Lower lobe of right lung (tissue), 2 donors: ENCODE measurements at places on chromosomes 6 and 20. TPM values are rescaled to one million over a fixed set of nuclear protein-coding genes. Genes with fewer than 3 reads are reported as not detected.

Gene MAP3K5
- 32.0 TPM for total RNA-seq

Gene LY6G6C
- not detected for total RNA-seq

DNA sequence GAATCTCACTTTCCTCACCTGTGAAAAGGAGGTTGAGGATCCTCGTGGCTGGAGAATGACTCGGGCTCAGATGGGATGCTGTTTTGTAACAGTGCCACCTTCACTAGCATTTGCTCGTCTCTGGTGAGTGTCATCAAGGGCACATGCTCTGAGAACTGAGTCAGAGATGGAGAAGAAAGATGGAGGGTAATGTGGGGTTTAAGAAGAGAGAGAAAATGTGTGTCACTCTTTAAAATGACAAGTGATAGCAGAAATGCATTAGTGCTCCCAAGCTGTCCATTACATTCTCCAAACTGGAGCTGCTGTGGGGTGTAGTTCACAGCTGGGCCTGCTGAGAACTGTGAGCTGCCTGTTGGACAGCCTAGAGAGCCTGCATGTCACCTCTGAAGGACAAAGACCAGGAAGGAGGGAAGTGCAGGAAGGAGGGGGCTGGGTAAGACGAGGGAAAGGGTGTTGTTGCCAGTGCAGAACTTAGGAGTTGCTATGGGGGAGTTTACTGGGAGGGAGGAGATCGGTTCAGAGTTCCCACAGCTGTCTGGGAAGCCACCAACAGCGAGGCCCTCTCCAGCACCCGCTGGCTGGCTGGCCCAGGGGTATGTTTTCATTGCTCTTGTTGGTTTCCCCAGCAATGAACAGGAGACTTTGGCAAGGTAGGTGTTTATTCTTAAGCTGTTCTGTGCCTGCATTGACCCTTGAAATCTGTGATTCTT lies 19.8 kb downstream of the GMPR start:
- H3K27me3 ChIP-seq: no peaks in the 10 kb centered on the region
- H3K4me1 ChIP-seq: no peaks in the 10 kb centered on the region
- H3K4me3 ChIP-seq: no peak overlapping the region
- H3K27ac ChIP-seq: no peak overlapping the region
- no peaks in the 10 kb centered on the region for H3K36me3 ChIP-seq

Gene SLC32A1
- not detected for total RNA-seq

DNA sequence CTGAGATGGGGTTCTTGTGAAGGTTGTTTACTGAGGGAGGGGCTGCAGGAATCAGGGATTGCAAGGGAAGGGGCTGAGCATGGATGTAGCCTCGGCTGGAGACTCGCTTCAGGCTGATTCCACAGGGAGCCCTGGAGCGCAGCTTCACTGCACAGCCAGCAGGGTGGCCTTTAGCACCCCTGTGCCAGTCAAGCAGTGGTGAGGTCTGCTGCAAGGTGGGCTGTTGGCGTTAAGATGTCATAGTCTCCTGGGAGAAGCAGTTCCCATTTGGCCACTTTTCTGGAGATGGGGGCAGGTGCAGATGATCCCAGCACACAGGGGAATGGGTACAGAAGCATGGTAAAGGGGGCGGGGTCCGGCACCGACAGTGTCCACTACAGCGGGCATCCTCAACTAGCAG lies 126.3 kb downstream of the TOX2 start:
- H3K4me3 ChIP-seq: no peak overlapping the region
- H3K27ac ChIP-seq: no peak overlapping the region
- no peaks in the 10 kb centered on the region for H3K27me3 ChIP-seq

DNA sequence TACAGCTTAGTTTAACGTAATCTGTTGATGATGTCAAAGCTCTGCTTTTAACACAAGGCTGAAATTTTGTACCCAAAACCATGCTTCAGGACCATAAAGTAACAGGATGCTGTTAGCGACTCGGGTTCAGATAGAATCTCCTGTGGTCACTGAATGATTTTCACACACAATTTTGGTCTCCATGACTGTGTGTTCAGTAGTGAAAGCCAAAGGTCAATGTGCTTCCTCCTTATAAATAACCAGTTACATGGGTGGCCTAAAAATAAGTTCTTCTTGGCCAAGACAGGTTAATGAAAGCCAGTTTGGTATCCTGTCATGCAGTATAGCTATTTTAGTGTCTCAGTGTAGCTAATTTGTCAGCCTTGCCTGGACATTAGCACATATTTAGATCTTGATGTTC lies 19.1 kb upstream of the LOC128125822 start:
- H3K27ac ChIP-seq: no peak overlapping the region
- no peak overlapping the region for H3K4me3 ChIP-seq
- no peaks in the 10 kb centered on the region for H3K4me1 ChIP-seq
- no peaks in the 10 kb centered on the region for H3K27me3 ChIP-seq

Gene SNAI1
- total RNA-seq: 1.9 TPM

Gene MAN1A1
- total RNA-seq: 78.0 TPM

Gene TCF21
- 46.5 TPM for total RNA-seq

GRCh38 chr6:31204751-31205145 lies 34.3 kb upstream of the POU5F1 start:
- no peaks in the 10 kb centered on the region for H3K36me3 ChIP-seq
- H3K27ac ChIP-seq: peak overlapping the region; percentile 89
- no peak for DNase-seq
- H3K27me3 ChIP-seq: no peaks in the 10 kb centered on the region
- H3K4me1 ChIP-seq: peaks cover 33% of the 10 kb centered on the region
- peak overlapping the region; percentile 57 for H3K4me3 ChIP-seq

Gene MLN
- not detected for total RNA-seq

GRCh38 chr20:62365814-62366369 lies 1.2 kb downstream of the LAMA5 start:
- H3K27me3 ChIP-seq: peaks cover 11% of the 10 kb centered on the region
- H3K27ac ChIP-seq: peak overlapping the region; percentile 86
- peaks cover 5% of the 10 kb centered on the region for H3K36me3 ChIP-seq
- DNase-seq: peak; percentile 58
- H3K4me1 ChIP-seq: peaks cover 92% of the 10 kb centered on the region

Gene MCHR2
- total RNA-seq: not detected

- no peaks in the 10 kb centered on the region for H3K36me3 ChIP-seq
- H3K4me1 ChIP-seq: no peaks in the 10 kb centered on the region
- H3K4me3 ChIP-seq: no peak overlapping the region
- H3K27ac ChIP-seq: no peak overlapping the region
- no peak for DNase-seq
Observed at GRCh38 chr6:154925130-154925529, 70.0 kb upstream of the TIAM2 start.

DNA sequence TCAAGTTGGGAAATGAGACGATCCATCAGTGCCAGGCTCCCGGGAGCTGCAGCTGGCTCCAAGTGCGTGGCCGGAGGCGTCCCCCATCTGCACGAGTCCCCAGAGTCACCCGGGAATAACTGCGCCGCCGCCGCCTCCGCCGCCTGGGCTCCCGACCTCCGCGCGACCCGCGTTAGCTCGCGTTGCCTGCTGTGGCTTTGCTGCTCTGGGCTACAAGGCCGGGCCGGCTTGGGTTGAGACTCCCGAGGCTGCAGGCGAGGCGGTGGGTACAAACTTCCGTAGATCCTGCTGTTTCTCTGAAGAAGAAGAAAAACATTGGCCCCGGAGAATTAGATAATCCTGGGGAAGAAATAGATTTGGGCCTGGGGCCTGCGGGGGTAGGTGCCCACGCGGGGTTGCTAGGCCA lies 7.4 kb upstream of the LAMP5 start:
- H3K4me1 ChIP-seq: peaks cover 12% of the 10 kb centered on the region
- H3K4me3 ChIP-seq: peak overlapping the region; percentile 17
- no peaks in the 10 kb centered on the region for H3K36me3 ChIP-seq
- no peak for DNase-seq

GRCh38 chr6:45724511-45724910 lies 291.1 kb downstream of the CLIC5 start:
- H3K27ac ChIP-seq: no peak overlapping the region
- no peak overlapping the region for H3K4me3 ChIP-seq
- DNase-seq: no peak

DNA sequence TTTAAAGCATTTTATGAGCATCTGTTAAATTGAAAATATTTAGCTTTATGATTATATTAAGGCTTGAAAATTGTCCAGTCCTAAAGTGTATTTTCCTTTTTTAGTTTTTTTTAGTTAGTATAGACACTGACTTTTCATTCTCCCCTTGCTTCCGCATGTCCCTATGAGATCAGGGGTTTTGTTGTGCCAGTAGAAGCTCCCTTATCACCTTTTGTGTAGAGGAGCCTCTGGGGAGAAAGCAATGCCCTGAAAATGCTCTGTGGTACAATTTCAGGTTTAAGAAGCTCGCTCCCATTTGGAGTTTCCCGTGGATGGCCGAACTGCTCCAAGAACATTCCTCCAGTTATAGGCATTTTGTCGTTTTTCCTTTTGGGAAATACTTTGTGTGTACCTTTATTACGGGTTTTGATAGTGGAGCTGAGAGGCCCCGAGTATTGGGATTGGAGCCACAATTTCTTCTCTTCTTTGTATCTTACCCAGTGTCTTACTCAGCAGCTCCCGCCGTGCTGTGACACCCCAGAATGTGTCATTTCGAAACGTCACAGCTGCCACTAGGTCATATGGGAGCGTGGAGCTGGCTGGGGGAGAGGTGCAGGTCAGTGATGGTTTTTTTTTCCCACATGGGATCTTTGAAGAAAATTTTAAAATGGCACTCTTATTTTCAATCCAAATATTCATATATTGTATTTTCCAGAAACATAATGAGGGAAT lies 49.9 kb downstream of the RPRD1B start:
- peaks cover 37% of the 10 kb centered on the region for H3K4me1 ChIP-seq
- no peaks in the 10 kb centered on the region for H3K27me3 ChIP-seq
- no peak overlapping the region for H3K4me3 ChIP-seq
- H3K27ac ChIP-seq: peak overlapping the region; percentile 61
- no peak for DNase-seq

Gene SLPI
- 1,714 TPM for total RNA-seq

Gene DOK5
- total RNA-seq: 0.74 TPM

Gene TAF4
- total RNA-seq: 17.6 TPM

Gene WRNIP1
- total RNA-seq: 45.1 TPM

Gene PEX6
- 33.3 TPM for total RNA-seq

Gene DCDC2
- 5.6 TPM for total RNA-seq

Gene ZSCAN23
- total RNA-seq: 1.7 TPM

Gene BNIP5
- total RNA-seq: not detected

DNA sequence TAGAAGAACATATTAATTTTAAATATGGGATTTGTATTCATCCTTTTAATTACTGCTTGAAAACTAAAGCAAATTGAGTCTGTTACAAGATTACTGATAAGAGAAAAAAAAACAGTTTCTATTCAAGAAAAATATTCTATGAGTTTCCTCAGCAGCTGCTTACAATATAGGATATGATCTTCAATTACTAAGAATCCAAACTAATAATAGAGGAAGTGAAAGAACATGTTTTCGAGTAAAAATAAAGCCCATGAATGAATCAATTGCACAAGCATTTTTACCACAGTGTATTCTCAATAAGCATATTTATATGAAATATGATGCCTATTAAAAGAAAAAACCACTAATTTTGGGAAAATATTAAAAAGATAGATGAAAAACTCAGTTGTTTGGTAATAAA lies 63.4 kb downstream of the AHI1 start:
- no peak for DNase-seq
- H3K4me3 ChIP-seq: no peak overlapping the region
- no peaks in the 10 kb centered on the region for H3K27me3 ChIP-seq
- peaks cover 36% of the 10 kb centered on the region for H3K36me3 ChIP-seq
- no peak overlapping the region for H3K27ac ChIP-seq

DNA sequence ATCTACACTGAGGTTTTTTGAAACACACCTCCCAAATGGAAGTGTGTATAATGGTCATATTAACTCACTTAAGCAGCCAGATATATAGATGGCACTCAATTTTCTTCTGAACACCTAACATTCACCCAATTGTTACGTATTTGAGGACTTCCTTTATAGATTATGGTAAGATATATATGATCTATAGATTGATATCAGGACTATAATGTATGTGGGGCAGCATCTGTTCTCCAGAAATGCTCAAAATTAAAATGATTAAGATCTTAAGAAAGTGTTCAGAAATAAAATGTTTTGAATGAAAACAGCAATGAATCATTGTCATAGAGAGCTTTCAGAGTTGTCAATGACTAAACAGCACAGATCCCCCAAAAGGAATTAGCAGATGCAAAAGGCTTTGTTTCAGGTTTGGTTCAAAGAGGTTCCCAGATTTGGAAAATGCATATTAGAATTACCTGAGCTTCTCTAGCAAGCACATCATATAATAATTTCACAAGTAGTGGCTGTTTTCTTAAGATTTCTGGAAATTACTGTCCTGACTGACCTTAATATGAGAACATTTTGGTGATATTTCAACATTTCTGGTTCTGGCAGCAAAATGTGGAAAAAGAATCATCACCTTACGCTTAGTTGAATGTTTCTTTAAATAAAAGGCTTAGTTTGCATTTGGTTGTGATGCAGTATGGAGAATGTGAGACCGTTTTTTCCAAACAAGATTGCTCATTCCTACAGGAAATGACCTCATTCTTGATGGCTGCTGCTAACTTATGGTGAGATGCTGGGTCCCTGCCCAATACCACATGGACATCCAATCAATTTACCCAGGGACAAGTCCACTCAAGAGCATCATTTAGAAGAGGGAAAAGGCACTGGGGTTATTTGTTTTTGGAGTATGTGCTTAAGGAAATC lies 31.5 kb downstream of the TRAF3IP2 start:
- H3K4me1 ChIP-seq: peaks cover 35% of the 10 kb centered on the region
- peaks cover 77% of the 10 kb centered on the region for H3K36me3 ChIP-seq
- no peak for DNase-seq
- no peak overlapping the region for H3K4me3 ChIP-seq

GRCh38 chr20:46127396-46128010 lies 9.4 kb downstream of the CD40 start:
- no peaks in the 10 kb centered on the region for H3K27me3 ChIP-seq
- no peak overlapping the region for H3K27ac ChIP-seq
- H3K4me1 ChIP-seq: peaks cover 2% of the 10 kb centered on the region
- H3K4me3 ChIP-seq: no peak overlapping the region
- H3K36me3 ChIP-seq: peaks cover 45% of the 10 kb centered on the region
- DNase-seq: no peak

DNA sequence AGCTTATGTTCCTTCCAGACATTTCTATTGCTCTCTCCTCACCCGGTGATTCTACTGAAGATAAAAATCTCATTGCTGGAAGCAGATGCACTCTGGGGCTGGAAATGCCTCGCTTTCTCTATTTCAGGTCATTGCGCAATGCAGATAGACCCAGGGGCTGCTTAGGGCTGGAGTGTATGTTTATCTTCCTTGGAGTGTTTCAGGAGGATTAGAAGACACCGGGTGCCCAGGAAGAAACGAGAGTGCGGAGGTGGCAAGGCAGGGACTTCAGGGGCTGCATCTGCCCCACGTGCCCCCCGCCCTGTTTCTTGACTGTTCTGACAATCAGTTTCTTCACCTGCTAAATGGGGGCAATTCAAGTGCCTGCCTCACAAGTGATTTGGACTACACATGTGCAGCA lies 45.6 kb upstream of the IYD start:
- H3K4me1 ChIP-seq: peaks cover 26% of the 10 kb centered on the region
- peak overlapping the region; percentile 60 for H3K27ac ChIP-seq
- H3K27me3 ChIP-seq: no peaks in the 10 kb centered on the region
- H3K4me3 ChIP-seq: no peak overlapping the region
